Stimulated activated CD4-positive, alpha-beta T cell treated with anti-CD3 and anti-CD28 coated beads, Interleukin-12 subunit alpha, Interleukin-12 subunit beta, amount 100 ng/mL, for 48 hours (primary cell): ENCODE measurements at places on chromosomes 13 and 19.

DNA sequence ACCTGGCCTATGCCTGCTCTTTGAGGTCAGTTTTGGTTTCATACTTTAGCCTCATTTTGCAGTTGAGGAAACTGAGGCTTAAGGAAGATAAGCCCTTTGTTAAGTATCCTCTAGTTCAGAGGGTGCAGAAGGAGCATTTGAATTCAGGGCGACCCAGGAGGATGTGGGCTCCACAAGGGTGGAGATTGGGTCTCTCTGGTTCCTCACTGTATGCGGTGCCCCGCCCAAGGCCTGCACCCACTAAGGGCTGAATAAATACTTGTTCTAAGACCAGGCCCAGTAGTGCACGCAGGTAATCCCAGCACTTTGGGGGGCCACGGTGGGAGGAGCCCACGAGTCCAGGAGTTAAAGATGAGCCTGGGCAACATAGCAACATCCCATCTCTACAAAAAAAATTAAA lies 768 bp upstream of the SLC44A2 start:
- no peak for DNase-seq

GRCh38 chr13:21684576-21684975 lies 13.7 kb downstream of the FGF9 start:
- DNase-seq = no peak

DNA sequence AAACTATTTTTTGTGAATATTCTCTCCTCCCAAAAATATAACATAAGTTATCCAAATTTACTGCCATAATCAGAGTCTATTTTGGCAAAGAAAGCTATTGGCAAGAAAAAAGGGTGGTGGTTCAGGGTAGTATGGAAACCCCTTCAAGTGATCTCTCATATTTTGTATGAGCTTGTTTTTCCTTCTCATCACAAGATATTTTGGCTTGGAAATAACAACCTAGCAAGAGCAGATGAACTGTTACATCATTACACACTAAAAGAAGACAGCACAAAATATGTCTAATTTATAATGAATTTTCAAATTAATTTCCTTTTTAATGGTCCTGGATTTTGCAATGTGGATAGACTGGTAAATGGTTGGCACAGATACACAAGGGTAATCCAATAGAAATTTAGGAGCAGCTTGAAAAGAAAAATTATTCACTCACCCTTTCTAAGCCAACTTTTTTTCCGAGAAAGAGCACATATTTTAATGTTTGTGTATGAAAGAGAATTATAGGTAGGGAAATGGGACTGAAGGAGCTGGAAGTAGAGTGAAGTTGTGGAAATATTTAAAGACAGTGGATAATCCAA lies 225.1 kb downstream of the EFNB2 start:
- no peak for DNase-seq

- DNase-seq = no peak
Observed at GRCh38 chr13:97226788-97227627, 4.9 kb downstream of the MBNL2 start.

DNA sequence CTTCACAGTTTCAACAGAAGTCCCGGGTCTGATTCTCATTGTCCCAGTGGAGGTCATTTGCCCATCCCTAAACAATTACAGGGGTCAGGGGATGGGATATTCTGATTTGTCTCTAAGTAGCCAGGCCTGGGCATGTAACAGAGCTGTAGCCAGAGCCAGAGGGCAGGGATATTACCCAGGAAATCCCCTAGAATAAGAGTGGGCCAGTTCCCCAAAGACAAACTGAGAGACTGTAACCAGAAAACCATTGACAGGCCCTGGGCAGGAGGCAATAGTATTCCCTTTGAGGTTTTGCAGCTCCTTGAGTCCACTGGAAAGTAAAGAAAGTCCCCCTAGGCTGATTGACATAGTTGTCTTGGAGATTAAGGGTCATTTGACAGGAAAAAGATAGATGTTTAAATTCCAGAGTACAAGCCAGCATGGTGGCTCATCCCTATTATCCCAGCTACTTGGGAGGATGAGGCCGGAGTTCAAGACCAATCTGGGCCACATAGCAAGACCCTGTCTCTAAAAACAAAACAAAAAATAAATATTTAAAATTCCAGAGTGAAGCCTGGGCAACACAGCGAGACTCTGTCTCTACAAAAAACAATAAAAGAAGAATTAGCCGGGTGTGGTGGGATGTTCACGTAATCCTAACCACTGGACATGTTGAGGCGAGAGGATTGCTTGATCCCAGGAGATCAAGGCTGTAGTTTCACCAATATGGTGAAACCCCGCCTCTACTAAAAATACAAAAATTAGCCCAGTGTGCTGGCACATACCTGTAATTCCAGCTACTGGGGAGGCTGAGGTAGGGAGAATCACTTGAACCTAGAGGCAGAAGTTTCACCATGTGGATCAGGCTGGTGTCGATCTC lies 1.9 kb upstream of the SDHAF1 start:
- no peak for DNase-seq
